GM20000 (cell line): ENCODE measurements at places on chromosomes 6 and 20.

DNA sequence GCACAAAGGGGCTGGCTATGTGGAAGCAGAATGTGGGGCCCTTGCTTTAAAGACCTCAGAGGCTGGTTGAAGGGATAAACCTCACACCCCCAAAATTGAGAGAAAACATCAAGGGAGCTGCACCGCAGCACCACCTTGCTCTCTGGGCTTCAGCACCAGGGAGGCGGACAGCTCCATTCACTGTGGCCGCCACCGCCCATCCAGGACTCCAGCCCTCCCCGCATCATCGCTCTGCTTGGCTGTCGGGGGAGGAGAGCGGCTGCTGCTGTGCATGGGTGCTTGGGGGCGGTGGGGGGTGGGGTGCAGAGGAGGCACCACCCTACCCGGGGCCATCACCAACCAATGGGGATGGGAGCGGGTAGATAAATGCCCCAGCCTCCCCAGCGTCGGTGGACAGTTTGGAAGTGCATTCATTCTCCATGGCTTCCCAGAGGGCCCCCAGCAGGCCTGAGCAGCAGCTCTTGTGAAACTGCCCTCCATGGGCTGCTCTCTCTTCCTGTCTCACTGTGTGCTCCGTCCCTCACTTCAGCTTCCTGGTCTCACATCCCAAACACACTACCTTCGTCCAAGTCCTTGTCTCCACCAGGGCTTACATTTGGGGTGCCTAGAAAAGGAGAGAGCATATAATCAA, 75.7 kb upstream of the BHLHE23 start:
- peak; percentile 81 for DNase-seq

GRCh38 chr6:116338943-116339342, 31.8 kb upstream of the DSE start:
- DNase-seq, result no peak

- no peak for DNase-seq
Observed at GRCh38 chr6:3965071-3965718, 113.7 kb downstream of the FAM217A start.

DNA sequence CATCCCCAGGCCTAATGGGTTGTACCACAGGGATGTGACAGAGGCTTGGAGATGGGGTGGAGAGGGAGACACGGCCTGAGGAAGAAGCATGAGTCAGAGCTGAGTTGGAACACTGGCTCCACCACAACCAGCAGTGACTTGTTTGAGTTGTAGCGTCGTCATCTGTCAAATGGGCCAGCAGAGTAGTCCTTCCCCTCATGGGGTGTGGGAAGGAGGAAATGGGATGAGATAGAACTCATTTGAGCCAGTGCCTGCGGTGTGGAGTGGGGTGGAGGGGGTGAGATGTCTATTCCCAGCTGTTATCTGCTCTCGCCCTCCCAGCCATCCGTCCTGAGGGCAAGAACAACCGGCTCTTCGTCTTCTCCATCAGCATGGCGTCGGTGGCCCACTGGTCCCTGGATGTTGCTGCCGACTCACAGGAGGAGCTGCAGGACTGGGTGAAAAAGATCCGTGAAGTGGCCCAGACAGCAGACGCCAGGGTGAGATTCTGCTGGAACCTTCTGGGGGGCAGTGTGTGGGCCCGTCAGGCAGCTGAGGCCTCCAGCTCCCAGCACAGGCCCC, 32.5 kb downstream of the PLCG1 start:
- DNase-seq, result no peak

DNA sequence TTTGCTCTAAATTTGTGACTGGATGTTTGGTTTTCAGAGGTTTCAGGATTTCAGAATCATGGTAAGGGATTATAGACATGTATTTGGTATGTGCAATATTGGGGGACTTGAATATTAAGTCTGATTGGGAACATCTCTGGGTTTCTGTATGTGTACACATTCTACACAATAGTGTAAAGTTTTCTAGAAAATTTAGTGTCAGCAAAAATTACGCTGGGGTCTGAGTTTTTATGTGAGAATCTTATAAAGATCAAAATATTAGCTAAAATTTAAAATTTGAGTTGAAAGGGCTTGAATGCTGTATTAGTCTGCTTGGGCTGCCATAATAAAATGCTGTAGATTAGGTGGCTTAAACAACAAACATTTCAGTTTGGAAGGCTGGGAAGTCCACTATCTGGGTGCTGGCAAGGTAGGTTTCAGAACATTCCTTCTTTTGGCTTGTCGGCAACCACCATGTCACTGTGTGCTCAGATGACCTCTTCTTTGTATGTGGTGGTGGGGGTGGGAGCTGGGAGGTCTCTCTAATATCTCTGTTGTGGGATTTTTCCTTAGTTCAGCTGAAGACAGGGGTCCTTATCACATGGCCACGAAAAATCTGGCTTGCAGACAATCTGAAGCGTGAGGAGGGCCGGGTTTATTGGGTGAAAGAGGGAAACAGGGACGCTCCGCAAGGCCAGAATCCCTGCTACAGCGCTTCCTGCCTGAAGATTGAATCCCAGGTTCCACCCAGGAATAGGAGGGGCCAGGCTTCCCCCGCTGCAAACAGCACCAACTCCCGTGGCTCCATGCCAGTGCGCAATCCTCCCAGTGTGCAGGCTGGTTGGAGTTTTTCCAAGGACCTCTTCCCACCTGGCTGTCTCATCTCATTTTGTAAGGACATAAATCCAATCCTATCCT, 299.7 kb downstream of the PLCB1 start:
- no peak for DNase-seq

- DNase-seq, result no peak
Observed at GRCh38 chr6:111754423-111754822, 118.8 kb downstream of the FYN start.

DNA sequence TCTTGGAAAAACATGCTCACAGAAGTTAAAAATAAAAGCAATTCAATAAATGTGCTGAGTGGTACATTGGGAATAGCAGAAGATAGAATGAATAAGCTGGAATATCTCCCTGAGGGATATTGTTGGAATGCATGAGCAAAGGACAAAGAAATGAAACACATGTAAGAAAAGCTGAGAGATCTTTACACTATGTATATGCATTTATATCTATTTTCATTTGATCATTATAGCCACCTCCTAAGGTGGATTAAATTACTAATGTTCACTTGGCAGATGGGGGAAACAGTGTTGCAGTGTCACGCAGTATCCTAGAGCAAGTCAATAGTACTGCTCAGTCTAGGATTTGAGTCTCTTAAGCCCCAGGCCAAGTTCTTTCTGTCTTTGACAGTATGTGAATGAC, 542.0 kb upstream of the MARCKS start:
- no peak for DNase-seq

DNA sequence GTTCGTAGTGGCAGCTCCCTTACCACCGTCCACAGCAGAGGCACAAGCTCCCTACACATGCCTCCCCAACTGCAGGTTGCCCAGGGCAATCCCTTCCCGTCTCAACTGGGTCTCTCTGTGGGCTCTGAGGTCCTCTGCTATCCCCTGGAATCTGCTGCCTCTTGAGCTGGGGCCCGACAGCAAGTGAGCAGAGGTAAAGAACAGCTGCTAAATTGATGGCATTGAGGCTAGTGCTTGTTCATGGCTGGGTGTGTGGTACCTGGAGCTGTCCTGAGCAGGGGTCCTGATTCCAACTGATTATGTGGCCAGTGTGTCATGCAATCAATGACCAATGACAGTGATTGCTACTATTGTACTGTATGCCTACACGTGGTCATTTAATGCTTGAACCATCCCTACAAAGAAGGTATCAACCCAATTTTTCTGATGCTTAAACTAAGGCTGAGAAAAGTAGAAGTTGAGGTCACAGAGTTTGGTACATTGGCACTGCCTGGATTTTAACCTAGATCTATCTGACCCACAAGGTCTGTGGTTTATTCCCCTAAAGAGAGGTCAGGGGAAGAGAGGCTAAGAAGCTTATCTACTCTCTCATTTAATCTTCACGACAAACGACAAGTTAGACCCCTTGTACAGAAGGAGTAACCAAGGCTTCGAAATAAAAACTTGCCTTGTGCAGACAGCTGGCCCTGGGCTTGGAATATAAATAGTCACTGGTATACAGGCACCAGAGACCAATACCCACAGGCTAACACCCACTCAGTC, 41.1 kb downstream of the HNF4A start:
- no peak for DNase-seq

GRCh38 chr20:10654250-10654610, 19.6 kb downstream of the JAG1 start:
- DNase-seq, result no peak

- no peak for DNase-seq
Observed at GRCh38 chr6:106254636-106255035, 70.9 kb downstream of the ATG5 start.
